Activated T-helper 1 cell treated with anti-CD3 and anti-CD28 coated beads, Interleukin-12 subunit alpha, Interleukin-12 subunit beta, Interleukin-2, Interleukin-4 antibody, amounts not matched to agents 30 ng/mL and 10 ng/mL and 1 ng/mL, durations not matched to agents 14 hours and 24 hours and 36 hours (primary cell): ENCODE measurements at places on chromosomes 3 and 15. TPM values are rescaled to one million over a fixed set of nuclear protein-coding genes. Genes with fewer than 3 reads are reported as not detected.

GRCh38 chr3:127157171-127157828 lies 35.6 kb upstream of the PRR23E start:
- no peaks in the 10 kb centered on the region for H3K27me3 ChIP-seq
- H3K27ac ChIP-seq = no peak overlapping the region
- no peaks in the 10 kb centered on the region for H3K4me1 ChIP-seq
- DNase-seq = no peak
- H3K36me3 ChIP-seq = no peaks in the 10 kb centered on the region

TMCO5A gene
- total RNA-seq = not detected in 2 replicates

DNA sequence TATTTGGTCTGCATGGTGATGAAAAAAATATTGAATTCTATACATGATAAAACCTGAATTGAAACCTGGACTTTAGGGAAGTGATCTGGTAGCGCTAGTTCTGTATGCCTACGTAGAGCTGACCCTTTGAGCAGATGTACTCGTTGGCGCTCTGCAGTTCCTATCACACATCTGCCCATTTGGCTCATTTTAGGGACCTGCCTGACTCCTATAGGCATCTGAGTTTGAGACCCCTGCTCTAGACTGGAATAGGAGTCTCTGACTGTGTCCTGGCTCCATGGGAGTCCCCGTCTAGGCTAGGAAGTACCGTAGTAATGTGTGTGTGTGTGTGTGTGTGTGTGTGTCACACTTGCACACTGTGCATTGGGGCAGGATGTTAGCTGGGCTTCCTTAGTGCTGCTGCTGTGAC lies 21.2 kb downstream of the STARD5 start:
- peaks cover 97% of the 10 kb centered on the region for H3K4me1 ChIP-seq
- H3K4me3 ChIP-seq = peak overlapping the region; percentile 97
- H3K27me3 ChIP-seq = no peaks in the 10 kb centered on the region

DUOXA2 gene
- not detected in 2 replicates for total RNA-seq

NAALADL2 gene
- total RNA-seq = not detected in 2 replicates

DNA sequence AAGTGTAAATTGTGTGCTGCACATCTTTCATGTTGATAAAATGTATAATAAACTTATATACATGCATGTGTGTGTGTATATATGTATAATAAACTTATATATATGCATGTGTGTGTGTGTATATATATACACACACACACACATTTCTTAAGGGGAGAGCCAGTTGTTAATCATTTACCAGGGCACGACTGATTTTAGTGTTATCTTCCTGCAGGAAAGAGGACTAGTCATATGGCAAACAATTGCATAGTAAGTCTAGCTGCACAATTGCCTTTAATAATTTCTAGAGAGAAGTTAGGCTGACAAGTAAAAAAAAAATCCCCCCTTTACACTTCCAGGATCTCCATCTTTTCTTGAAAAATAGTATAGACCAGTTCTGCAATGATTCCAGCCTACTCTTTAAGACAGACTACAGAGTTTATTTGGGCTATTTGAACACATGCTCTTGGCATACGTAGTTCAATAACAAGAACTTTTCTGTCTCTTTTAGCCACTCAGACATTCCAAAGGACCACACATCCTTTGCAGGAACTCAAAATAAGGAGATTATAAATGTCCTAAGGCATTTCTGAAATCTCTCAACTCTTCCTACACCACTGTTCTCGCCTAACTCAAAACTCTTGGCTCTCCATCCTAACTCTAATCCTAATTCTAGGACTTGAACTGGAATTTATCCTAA lies 163.6 kb upstream of the SETMAR start:
- no peak overlapping the region for H3K27ac ChIP-seq
- no peak for DNase-seq
- H3K4me1 ChIP-seq = no peaks in the 10 kb centered on the region
- no peaks in the 10 kb centered on the region for H3K27me3 ChIP-seq
